ENCODE measurements at places on chromosomes 3 and 15.

DNA sequence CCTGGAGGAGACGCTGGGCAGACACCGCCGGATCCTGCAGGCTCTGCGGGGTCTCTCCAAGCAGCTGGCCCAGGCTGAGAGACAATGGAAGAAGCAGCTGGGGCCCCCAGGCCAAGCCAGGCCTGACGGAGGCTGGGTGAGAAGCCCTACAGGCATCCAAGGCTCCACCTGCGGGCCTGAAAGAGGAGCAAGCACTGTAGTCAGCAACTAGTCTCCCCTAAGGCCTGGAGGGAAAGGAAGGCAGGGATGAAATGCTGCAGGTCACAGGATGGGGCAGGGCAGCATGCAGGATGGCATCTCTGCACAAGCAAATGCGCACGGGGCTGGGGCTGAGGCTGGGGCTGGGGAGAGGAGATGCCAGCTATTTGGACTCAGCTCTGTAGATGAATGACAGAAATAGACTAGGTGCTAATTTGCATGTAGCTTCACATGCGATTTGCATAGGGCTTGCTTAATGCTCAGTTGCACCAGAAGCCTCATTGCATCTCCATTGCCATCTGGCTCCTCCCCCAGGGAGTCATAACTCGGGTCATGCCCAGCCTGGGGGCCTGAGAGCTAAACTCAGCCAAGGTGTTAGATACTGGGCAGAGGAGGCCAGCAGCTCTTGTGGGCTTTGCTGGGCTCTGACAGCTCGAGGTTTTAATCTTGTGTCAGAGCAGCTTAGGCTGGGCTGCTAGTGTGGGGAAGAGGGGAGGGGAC lies 5.2 kb upstream of the CPLX3 start:
- DNase-seq: no peak

DNA sequence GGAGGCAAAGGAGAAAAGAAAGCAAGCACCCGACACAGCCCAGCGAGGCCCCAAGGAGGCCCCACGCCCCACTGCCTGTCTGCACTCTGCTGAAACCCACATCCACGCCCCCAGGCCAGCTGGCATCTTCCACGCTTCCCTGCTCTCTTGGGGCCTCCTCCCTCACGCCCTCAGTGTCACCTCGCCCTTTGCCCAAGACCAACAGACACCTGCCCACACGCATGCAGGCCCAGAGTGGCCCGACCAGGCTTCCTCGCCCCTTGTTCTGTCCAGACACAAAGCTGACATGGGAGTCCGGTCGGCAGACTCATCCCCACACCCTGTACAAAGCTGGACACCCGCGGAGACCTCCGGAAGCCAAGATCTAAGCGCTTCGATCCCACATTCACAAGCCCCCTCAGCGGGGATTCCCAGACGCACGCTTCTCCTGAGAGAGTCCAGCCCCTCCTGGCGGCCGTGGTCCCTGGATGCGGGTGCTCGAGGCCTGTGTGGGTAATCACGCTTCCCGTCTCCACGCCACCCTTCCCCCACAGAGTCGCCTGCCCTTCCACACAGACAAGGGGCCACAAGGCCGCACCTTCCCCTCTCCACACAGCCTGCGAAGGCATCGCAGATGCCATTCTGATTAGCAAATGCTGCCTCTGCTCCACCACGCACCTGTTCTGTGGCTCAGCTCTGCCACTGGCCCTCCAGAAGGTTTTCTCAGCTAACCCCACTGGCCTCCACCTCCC lies 176.6 kb downstream of the XXYLT1 start:
- DNase-seq: no peak

GRCh38 chr3:18880691-18881090 lies 267.6 kb upstream of the KCNH8 start:
- no peak for DNase-seq

DNA sequence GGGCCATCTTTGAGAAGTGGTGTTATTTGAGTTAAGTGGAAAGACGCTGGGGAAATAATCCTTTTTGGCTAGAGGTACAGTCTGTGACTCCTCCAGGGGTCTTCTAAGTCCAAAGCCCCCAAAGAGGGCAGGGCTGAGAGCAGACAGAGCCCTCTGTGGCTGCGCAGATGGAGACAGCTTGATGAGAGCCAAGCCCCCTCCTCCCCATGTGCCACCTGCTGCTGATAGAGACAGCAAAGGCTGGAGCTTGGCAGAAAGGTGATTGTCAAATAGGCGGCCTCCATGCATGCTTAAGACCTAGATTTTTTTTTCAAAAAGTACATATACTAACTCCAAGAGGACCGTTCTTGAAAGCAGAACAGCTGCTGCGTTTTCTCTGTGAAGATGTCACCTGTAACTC lies 72.4 kb downstream of the CRYGS start:
- DNase-seq: no peak

DNA sequence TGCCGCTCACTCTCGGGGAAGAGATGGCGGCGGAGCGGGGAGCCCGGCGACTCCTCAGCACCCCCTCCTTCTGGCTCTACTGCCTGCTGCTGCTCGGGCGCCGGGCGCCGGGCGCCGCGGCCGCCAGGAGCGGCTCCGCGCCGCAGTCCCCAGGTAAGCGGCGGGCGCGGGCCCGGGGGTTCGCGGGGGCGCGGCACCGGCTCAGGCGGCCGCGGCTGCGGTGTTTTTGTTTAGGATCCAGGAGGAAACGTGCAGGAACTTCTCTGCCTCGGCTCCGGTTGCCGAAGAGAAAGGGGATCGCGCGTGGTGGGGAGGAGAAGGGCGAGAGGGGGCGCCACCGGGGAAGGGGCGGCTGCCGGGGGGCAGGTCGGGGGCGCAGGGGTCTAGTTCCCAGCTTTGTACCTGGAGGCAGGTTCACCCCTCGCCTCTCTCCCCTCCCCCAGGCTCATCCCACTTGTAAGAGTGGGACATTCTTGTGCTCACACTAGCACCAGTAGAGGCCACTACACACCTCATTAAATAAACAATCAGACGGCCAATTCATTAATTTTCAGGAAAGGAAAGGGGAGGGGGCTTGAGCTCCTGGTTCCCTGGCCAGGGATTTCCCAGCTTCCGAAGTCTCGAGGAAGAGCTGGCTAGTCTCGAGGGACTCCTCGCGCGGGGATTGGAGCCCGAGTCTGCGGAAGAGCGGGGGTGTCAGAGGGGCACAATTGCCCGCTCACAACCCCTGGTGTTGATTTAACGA lies 562 bp downstream of the NEO1 start:
- no peak for DNase-seq

DNA sequence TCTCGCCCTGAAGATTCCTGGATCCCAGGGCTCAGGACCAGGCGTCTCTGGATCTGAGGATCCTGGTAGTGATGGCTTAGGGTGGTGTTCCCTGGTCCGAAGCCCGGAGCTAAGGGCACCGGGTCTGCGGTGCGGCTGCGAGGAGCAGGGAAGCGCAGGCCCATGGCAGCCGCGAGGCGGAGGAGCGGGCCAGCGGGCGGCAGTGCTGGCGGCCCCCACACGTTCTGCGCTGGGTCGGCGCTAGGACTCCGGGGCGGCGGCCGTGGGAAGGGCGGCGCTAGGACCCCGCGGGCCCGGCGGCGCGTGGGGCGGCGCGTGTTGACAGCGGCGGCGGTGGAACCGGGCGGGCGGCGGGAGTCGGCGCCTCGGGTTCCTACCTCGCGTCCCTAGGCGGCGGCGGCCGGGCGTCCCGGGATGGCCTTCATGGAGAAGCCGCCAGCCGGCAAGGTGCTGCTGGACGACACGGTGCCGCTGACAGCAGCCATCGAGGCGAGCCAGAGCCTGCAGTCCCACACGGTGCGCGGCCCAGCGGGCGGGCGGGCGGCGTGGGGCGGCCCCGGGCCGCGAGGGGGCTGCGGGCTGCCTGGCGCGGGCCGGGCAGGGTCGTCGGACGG lies at the start of gene PXK:
Gene PXK, plus strand, starts transcription at position 318 of the 614 bp plus-strand sequence. Its CDS starts 97 bp downstream, at position 415.
- DNase-seq: peak; percentile 69

DNA sequence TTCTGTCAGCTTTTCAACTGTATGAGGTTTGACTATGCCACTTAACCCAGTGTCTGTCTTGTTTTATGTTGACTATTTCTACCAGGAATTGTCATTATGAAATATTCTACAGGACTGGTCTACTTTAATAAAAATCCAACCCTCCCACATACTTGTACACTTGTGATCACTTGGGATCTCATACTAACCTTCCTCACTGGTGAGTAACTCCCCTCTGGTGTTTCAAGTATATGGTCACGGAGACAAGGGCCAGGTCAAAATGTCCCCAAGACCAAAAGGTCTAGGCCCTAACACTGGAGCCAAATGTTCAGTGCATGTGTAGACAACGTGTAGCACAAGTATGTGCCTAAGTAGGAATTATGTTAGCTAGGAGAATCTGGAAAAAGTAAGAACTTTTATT lies 122.7 kb upstream of the TJP1 start:
- DNase-seq: no peak
